ENCODE measurements at places on chromosomes 5 and 9.

DNA sequence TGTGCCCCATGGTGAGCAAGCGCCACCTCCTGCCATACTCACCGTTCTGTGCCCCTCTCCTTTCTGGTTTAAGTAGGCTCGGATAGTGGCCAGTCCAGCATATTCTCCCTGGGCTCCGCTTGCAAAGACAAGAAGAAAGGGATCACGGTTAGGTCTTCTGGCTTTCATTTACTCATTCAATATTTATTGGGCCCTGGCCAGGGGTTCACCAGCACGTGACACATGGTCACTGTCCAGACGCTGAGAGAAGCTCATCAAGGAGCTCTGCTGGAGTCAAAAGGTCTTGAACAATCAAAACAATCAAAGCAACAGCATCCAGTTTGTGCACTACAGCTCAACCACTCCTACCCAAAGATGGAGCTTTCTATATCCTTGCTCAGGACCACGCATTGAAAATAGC lies 80.2 kb downstream of the GLDC start:
- no peak for DNase-seq

DNA sequence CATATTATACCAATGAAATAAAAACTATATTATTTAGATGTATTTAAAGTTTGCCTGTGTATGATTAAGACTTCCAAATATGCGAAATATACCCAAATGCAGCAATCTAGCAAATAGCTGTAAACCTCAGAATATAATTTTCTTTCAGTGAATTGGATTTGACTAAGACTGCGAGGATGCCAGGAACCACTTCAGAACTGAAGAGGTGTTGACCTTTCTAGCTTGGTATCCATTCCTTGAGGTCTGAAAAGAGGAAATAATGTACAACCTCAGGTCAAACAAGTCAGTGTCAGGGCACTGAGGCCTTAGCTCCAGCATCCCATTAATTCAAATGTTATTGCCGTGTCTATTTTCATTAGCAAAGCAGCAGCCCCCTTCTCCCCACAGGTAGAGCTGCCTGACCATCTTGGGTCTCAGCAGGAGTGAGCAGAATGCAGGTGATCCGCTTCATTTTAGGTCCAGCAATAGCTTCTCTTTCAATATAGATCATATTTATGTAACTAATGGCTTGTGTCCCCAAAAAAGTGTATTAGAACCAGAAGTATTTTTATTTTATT lies 100.0 kb downstream of the KIAA1958 start:
- DNase-seq, result no peak

DNA sequence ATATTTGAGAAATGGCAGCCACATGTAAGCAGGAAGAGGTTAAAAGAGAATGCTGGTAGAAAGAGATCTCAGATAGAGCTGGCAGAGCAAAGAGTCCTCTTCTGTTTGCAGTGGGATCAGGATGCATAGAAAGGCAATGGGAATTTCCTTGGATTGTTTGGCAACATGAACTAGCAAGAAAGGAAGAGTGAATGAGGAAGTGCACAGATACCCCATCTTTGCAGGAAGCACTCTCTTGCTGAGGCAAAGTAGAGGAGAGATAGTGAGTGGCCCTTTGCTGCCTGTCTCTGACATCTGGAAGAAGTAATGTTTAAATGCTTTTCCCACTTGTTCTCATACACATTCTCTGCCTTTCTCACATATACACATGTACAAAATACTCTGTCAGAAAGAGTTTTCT lies 14.5 kb downstream of the FKTN start:
- no peak for DNase-seq

DNA sequence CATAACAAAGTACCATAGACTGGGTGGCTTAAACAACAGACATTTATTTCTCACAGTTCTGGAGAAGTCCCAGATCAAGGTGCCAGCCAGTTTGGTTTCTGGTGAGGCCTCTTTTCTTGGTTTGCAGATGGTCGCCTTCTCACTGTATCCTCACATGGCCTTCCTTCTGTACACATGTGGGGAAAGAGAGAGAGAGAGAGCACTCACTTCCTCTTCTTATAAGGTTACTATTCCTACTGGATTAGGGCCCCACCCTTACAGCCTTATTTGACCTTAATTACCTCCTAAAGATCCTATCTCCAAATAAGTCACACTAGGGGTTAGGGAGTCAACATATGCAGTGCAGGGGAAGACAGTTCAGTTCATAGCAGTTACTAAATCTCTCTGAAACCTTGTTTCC lies 205.6 kb upstream of the GDNF start:
- DNase-seq, result no peak

- no peak for DNase-seq
Observed at GRCh38 chr5:144177548-144177947, 6.9 kb downstream of the KCTD16 start.

- no peak for DNase-seq
Observed at GRCh38 chr5:135208903-135209721, 175.1 kb upstream of the PITX1 start.

DNA sequence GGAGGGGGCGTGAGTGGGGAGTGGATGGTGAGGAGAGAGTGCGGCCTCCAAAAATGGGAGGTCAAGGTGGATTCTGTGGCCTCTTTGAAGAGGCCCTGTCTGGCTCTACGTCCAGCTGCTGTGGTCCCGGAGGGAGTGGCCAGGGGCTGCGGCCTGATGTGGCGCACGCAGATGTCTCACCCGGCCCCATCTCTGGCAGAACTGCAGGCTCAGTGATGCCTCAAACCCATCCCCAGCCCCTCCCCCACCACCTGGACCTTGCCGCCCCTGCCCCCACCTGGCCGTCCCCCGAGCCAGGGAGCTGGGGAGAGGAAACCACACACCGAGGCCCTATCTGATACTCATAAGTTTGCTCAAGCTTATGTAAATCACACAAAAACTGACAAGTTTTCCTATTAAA lies 267.6 kb downstream of the PBX3 start:
- DNase-seq, result no peak

GRCh38 chr5:14366763-14367162 lies 214.8 kb upstream of the OTULINL start:
- DNase-seq, result no peak

DNA sequence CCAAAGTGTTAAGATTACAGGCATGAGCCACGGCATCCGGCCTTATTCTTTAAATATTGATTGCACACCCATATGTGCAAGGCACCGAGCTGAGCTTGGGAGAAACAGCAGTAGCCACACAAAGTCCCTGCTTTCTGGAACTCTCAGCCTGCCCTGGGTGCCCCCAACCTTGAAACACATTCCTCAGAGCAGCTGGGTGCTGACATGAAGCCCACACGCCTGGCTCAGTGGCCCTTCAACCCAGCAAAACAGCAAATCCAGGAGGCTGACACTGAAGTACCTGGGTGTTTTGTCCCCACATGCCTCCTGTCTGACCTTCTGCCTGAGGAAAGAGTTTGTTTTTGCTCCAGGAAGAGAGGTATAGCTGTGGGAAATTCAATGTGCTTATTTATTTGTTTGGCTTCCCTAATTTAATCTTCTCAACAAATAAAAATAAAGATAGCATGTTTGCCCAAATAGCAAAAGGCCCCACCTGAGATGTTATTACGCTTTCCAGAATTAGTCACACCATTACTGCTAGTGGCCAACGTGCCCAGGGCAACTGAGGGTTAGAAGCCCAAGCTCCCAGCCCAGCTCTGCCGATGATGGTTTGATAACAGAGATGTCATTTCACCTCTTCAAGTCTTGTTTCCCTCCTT lies 13.4 kb upstream of the TCOF1 start:
- DNase-seq, result no peak

DNA sequence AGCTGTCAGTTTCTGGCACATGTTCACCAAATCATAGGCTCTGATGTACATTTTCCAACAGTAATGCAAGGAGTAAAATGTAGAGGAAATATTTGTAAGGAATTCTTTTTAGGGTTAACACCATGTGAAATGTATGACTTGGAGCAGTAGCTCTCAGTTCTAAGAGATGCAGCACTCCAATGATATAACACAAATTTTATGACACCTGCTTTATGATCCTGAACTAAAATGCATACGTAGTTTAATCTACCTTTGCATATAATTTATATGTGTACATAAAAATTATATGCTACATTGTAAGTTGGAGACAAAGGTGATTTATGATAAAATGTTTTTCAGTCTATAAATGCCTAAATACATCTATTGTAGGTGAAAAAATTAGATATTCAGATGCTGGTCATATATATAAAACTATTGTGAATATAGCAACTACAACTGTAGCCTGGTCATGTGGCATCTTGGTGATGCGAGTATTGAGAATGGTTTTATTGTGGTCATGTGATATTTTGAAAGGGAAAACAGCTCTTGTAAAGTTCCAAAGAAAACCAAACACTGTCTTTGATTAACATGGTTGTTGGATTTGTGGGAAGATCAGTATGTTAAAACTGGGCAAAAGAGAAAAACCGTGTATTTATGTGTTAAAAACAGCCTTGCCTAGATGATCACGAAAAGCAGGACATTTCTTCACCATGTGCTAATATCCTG lies 171.0 kb downstream of the TRIO start:
- DNase-seq, result peak; percentile 38

GRCh38 chr9:95641586-95641985 lies 124.8 kb upstream of the PTCH1 start:
- no peak for DNase-seq

DNA sequence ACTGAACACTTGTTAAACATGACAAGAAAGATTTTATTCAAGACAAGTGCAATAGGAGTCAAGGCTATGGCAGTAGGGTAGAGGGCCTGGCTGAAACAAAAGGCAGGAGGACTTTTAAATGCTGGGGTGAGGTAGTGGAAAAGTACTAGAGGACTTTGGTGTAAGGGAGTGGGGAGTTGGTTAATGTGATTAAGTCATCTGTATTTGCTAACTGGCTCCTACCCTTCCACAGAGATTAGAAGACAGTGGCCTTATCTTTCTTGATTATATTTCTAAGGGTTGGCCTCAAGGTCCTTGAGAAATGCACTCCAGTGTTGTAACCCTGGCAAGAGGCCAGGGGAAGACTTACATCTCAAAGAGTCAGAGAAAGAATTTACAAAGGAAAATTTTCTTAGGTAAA lies 160.2 kb upstream of the FTMT start:
- no peak for DNase-seq

GRCh38 chr9:95189251-95190098 lies 128.0 kb downstream of the FANCC start:
- no peak for DNase-seq

- DNase-seq, result no peak
Observed at GRCh38 chr5:143319437-143320227, 83.9 kb downstream of the NR3C1 start.

DNA sequence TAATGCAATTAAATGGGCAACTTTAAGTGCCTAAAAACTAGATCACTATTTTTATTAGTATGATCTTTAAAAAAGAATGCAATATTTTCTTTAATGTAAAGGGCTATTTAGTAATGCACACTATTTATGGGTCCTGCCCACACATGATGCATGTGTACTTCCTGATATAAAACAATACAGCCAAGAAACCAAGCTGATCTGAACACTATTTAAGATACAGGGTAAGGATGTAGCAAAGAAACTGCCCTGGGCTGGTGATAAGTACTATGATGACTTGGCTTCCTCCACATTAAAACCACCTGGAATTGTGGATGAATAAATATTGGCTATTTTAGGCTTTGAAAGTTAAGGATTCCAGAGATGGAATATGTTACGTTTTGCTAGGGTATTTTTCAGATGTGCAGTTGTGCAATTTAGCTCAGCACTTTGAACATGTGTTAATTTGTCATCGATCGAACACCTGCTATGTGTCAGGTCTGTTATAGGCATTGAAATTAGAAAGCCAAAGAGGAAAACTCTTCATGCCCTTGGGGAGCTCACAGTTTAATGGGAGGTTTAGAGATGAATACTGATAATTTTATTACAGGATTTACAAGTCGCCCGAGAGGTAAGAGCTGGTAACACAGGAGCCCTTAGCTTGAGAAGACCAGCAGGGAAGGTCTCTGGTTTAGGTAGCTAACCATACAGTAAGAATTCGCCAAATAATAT lies 276.7 kb downstream of the PLK2 start:
- DNase-seq, result no peak

Measured in NCI-H526 treated with DMSO at 0.1 percent for 48 hours (cell line).